Stimulated activated CD8-positive, alpha-beta memory T cell treated with anti-CD3 and anti-CD28 coated beads, Interleukin-4, amount 100 ng/mL, for 1 hour (primary cell): ENCODE measurements at places on chromosomes 4 and X.

DNA sequence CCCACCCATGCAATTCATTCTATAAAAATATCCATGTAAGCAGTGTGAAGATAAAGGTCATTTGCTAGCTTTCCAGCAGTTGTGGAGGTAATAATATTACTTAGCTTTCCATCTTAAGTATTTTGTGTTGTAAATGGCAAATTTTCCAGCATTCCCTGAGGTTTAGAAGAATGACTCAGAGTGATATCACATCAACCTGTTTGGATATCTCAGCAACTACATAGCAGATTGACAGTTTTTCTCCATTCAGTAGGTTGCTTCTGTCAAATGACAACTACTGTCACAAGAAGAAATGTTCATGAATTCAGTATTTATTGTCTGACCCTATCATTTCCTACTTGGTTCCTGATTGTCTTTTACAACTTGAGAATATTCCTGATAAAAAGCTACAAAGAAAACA, 434.9 kb upstream of the GALNTL6 start:
- DNase-seq = no peak

DNA sequence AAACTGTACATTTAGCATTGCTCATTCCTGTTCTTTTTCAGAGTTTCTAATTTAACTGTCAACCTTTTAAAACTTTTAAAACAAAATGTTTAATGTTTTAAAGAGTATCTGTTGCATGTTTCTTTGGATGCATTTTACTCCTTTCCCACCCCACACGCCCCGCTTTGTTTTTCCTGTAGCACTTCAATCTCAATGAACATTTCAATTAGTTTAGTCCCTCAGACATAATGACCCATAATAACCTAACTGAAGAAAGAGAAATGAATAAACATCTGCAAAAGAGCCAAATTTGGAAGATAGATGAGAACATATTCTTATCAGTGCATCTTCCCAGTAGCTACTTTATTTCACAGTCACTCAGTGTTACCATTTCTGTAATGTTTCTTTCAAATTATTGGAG, 7.5 kb downstream of the PCDH10 start:
- no peak for DNase-seq

DNA sequence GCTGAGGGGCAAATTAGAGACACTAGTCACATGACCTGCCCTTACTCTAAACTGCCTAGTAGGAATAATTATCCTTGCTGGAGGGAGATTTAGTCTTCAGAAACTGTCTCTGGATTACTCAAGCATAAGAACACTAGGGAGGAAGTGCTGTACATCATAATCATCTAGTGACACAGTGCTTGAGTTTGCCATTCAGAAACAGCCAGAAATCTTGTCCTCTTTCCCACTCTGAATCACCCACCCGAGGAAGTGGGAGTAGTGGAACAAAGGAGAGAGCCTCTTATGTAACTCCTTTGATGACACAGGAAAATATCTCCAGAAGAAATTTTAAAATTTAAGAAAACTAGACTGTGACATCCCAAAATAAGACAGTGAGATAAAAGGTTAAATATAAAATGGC, 69.3 kb upstream of the PCDH19 start:
- no peak for DNase-seq

GRCh38 chr4:21976166-21976565, 27.6 kb upstream of the KCNIP4 start:
- no peak for DNase-seq

- DNase-seq = no peak
These were observed 92.5 kb downstream of the FAM13A start for GRCh38 chr4:88964450-88964849.

GRCh38 chrX:53445977-53446376, 11.8 kb upstream of the HSD17B10 start:
- no peak for DNase-seq

DNA sequence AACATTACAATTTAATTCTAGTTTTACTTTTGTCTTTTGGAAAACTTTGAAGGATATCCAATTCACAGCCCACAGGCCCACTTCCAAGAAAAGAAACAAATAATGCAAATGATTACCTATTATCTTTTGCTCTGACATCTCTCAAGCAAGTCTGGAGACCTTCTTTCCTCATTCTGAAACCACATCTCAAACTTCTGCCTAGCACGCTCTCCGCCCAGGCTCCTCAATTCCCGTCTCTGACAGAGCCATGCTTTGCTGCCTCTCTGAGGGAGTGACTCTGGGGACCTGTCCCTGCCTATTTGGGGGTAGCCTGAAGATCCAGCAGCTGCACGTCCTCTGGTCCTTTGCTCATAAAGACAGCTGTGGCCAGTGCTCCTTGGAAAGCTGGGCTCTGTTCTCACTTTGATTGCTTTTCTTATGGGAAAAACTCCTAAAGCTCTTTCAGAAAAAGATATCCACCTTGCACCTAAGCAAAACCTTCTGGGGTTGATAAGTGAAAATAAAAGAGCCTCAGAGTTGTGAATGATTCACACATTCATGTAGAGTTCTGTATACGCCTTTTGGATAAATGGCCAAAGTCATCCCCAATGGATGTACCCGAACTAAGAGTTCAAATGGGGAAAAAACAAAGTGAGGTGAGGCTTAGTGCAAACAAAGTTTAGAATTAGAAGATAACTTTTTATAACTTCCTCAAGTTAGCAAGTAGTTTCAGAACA, 72.4 kb upstream of the TNIP3 start:
- DNase-seq = no peak

DNA sequence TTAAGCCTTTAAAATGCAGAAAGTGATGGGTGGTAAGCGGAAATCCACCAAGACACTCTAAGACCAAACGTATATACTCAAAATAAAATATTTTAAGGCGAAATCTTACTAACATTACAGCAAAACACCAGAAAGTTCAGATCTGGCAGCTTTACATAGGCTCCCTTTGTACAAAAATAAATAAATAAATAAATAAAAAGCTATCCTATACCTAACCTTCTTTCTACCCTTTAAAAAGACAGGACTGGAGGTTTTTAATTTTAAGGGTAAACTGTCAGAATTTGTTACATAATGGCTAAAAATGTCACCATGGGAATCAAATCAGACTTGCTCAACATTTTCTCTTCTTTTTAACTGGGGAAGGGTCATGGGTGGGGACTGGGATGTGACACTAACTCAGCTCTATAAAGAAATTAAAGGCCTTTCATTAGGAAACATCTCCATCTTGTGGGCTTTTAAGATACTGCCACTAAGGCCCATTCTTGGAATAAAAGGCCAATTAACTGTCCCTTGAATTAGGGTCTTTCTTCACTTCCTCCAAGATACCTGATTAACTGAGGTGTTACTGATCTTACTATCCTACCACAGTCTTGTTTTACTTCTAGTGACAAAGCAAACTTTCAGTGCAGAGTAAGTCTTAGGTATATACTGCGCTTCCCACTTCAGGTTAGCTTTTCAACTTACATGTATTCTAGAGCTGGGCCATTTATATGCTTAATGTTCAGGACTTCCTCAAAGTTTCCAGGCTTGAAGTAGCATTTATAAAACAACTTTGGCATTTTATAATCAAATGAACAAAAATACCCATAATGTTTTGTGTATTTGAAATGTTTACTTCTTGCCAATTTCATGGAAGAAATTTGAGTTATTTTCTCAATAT, 13.3 kb downstream of the HNRNPD start:
- no peak for DNase-seq

- DNase-seq = no peak
These were observed 29.6 kb downstream of the PHOX2B start for GRCh38 chr4:41718907-41719306.

DNA sequence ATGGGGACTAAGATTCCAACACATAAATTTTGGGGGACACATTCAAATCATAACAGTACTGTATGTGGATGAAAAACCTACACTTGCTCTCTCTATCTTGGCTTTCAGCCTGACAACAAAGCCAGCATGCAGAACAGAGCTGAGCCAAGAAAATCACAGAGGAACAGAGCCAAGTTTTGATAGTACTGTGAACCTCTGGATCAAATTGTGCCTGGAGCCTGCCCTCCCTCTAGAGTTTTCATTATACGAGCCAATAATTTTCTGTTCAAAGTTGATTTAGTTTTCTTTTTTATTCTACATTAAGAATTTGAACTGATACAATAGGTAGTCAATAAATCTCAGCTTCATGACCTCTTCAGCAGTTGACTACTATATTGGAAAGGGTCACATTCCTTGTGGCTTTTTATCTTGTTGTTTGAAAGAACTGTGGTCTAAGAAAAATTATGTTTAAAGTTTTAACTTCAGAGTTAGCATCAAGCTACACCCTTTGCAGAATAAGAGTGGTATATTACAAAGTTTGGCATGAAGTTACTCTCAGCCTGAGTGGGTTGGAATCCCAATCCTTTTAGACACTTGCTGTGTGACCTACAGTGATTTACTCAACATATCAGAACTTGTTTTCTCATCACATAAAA, 31.1 kb downstream of the GRID2 start:
- no peak for DNase-seq

- no peak for DNase-seq
These were observed 2.0 kb downstream of the DLG3 start for GRCh38 chrX:70446380-70447350.

GRCh38 chr4:99863804-99864203, 30.4 kb downstream of the LAMTOR3 start:
- DNase-seq = no peak

- DNase-seq = no peak
These were observed 55.0 kb downstream of the TXK start for GRCh38 chr4:48078862-48079655.

DNA sequence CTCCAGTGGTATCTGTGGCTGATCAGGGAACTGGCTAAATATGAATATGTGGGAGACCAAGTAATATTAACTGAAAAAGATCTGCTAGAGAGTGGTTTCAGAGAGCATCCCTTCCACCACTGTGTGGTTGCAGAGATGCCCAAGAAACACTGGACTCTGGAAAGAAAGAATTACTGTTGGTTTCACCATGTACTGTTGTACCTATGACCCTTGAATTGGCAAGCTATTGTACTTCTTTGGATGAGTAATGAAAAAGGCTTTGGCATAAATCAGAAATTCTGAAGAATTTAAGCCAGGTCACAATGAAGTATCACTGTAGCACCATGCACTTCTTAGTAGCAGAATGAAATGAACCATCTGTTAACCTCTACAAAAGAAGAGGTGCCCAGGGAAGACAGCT, 134.4 kb upstream of the INTU start:
- DNase-seq = no peak
